ENCODE measurements at places on chromosomes 11 and 22.

DNA sequence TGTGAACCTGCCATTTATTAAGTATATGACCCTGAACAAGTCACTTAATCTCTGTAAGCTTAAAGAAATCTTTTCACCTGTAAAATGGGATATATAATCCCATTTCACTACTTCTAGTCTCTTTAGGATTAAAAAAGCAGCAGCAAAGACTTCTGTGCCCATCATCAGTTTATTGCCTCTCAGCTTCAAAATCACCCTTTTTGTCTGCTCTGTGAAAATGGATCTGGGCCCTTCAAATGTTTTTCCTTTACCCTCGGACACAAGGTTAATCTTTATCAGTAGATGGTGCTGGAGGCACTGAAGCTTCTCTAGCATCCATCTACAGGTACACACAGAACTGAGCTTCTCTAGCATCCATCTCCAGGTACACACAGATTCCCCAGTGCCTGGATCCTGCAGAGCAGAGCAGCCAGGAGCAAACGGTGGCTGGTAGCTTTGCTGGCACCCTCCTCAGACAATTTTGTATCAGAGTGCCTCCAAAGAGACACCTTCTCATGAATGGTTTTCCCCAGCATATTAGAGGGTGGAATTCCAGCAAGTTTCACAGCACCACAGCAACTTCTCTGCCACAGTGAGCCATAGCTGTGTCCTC lies 56.8 kb downstream of the CADM1 start:
- DNase-seq: no peak

DNA sequence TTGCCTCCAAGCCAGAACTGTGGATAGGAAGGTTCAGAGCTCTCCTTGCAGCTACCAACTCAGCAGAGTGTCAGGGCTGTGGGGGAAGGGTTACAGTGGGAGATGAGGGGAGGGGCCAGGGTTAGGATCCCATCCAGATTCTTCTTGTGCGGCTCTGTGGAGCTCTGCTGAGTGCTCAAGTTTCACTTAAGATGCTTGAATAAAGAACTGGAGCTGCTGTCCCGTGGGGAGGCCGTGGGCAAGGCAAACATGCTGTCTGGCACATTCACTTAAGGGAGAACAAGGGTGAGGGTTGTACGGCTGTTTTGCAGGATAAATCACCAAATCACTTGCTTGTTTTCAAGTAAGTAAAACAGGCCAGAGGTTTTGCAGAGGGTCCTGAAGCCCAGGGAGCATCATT lies 197.1 kb downstream of the FAM76B start:
- DNase-seq: no peak

DNA sequence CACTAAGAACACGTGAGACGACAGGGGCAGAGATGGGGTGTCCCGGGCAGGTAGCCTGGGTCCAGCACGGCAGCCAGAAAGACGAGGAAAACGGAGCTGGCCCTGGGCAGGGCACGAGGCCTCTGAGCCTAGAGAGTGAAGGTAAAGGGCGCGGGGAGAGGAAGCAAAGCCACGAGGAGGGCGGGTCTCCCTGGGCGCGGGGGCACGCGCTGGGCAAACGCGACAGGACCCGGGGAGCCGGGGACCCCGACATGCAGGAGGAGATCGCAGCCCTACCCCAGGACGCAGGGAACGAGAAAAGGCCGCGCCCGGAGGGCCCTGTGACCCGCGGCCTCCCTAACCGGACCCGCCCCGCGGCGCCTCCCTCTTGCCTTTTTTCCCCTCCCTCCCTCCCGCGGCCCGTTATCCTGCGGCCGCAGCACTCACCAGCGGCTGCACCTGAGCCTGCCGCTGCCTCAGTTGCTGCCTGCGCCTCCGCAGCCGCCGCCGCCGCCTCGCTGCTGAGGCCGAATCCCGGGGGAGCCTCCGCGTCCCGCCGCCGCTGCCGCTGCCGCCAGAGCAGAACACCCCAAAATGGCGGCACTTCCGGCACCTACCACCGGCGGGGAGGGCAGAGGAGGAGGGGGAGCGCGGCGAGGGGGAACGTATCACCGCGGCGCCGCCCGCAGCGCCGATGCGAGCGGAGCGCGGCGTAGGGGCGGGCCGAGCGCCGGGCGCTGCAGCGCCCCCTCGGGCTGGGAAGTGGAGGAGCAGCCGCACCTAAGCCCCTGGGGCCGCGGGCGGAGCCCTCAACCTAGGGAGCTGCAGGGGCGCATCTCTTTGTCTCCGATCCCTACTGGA lies at the start of gene CELF1:
Gene CELF1 (minus strand): TSS at position 567 of the 840 bp plus-strand sequence. CDS start 53,609 bp downstream, outside the sequence.
- peak; percentile 33 for DNase-seq

DNA sequence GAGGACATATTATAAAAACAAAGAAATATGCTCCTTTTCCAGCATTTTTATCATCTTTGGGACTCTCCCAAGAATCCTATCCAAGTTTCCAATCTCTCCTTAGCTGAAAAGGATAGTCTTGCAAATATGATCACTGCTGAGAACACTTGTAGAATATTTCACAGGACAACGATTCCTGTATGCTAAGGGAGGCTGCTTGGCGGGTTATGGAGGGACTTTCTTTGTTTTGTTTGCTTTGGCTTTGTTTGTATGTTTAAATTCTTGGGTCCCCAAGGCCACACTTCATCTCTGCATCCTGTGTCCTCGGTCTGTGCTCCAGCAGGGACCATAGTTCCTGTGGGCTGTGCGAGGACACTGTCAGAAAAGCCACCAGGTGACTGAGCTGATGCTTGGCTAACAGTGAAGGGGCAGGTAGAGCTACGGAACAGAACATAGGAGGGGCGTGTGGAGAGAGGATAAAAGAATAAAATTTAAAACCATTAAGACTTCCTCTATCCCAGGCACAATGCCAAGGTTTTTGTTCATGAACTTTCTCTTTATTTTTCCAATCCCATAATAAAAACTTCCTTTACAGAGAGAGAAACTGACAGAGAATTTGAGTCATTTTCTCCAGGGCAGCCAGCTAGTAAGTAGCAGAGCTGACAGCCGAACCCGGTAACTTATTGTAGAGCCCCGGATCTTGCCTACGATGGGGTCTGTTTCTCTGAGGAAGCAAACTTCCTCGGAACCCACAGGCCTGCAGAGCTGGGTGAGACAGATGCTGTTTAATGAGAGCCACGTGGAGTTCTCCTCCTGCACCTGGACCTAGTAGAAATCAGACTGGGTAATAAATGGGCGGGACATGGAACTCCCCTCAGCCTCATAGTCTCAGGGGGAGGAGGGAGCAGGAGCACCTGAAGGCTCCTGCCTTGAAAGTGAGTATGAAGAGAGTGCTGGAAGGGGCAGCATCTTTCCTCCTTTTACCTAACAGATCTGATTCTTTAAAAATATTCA lies at the start of gene IZUMO1R:
Gene IZUMO1R (plus strand): TSS at position 615 of the 993 bp plus-strand sequence. CDS start 1,057 bp downstream, outside the sequence.
- no peak for DNase-seq

GRCh38 chr11:67572305-67572704 lies 11.3 kb upstream of the GSTP1 start:
- no peak for DNase-seq

DNA sequence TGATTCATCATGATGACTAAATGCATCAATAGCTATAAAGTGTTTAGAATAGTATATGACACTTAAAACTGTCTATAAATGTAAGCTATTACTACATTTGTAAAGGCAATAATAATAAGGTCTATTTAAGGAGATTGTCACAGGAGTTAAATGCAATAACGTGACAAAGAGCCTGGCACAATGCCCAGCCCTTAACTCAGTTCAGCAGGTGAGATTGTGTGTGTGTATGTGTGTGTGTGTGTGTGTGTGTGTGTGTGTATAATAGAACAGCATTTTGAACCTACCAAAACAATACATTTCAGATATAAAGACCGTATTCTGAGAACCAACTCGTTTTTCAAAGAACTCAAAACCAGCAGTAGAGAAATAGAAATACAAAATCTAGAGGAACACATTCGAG lies 177.5 kb downstream of the MYO18B start:
- DNase-seq: no peak

GRCh38 chr22:28769394-28770085 lies 3.0 kb upstream of the CCDC117 start:
- DNase-seq: no peak

- DNase-seq: no peak
These were observed 16.7 kb upstream of the ELFN2 start for GRCh38 chr22:37443977-37444376.

GRCh38 chr11:95897731-95898130 lies 26.2 kb downstream of the MTMR2 start:
- no peak for DNase-seq

- no peak for DNase-seq
These were observed 354.3 kb downstream of the MIAT start for GRCh38 chr22:27011717-27012116.

DNA sequence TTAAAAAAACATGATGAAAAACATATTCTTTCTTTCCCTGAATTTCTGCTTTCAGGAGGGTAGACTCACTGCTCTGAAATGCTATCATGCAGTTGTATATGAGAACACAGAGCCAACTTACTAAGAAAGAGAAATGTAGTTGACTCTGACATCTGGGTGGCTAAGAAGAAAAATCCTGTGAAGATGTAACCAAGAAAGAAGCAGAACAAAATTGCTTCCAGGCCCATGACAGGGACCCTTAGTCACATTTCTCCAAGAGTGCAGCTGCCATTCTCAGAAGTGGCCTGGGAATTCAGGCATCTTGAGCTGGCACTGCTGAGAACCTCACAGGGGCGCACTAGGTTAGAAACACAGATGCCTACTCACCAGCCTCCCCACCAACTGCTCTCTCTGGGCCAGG lies 73.6 kb downstream of the RPL27A start:
- DNase-seq: no peak

DNA sequence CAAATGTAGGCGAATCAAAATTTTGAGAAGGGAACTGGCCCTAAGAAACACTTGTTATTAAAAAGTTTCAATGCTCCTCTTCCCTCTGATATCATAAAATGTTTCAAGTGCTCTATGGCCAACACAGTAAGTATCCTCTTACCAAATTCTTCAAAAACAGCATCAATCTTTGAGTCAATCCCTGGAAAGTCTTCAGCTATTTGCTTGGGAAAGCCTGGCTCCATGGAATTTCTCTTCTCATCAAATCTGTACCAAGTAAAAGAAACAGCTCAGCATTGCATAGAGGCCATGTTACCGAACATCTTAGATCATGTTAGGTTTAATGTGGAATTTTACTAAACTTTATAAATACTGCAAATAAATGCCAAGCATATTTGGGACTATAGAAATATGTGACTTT lies 6.3 kb downstream of the MMP3 start:
- DNase-seq: no peak

DNA sequence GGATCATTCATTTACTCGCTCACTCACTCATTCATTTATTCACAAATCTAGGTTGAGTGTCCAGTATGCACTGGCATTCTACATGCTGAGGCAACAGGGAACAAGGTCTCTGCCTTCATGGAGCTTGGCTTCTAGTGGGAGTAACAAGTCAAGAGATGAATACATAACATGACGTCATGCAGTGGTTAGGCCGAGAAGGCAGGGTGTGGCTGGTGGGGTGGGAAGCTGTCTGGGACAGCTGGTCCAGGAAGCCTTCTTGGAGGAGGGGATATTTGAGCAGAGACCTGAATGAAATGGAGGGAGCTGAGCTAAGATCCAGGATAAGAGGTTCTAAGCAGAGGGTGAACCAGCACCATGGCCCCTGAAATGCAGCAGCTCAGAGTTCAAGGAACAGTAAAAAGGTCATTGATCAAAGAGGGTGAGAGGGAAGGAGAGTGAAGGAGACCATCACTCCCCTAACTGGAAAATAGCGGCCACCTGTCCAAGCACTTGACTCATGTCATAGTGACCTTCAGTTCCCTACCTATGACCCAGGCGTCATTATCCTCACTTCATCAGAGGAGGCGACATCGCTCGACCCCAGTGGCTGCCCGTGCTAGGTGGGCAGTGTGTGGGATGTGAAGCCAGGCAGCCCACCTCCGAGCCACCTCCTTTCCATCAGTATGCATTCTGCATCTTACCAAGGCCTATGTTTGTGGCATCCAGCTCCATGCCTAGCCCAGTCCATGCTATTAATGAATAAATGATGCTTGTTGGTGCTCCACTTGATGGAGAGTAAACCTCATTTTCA lies 105.0 kb downstream of the TSPAN18 start:
- no peak for DNase-seq

- DNase-seq: no peak
These were observed 184.0 kb downstream of the TBC1D22A start for GRCh38 chr22:46946383-46946962.

DNA sequence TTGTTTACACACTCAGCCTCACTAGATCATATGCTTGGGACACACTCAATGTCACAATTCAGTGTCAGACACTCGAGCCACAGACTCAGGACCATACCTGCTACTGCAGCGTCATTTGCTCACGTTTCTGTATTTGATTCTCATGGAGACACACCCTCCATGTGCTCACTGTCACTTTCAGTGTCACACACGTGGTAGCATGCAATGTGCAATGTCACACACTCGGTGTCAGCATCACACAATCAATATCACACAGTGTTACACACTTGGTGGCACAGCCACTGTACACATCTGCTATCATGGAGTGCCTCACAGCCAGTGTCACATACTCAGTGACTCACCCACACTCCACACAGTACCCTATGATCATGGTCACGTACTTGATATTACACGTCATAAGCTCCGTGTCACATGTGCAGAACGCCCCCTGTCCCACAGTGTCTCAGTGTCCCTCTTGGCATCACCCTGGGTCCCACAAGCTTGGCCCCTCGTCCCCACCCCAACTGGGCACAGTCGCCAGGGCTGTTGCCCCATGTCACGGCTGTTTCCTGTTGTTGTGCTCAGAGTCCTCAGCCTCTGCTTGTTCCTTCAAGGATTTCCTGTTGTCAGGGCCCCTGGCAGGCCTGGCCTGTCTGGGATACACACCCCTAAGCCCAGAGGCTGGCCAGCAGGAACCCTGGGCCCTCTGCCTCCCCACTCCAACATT lies 49.6 kb downstream of the PDE2A start:
- no peak for DNase-seq

DNA sequence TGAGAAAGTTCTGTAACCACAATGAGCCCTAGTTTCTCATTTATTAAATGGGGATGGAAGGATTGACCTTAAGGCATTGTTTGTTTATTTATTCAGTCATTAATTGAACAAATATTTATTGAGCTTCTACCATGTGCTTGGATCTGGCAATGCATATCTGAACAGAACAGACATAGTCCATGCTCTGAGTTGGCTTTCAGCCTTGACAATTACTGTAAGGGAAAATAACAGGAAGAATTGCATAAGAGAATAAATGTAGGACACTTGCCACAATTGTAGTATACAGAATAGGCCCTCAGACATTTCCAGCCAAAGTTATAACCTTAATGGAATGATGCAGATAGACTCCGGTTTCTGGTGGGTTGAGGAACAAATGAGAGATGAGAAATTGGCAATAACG lies 160.5 kb upstream of the TTC12 start:
- DNase-seq: no peak

DNA sequence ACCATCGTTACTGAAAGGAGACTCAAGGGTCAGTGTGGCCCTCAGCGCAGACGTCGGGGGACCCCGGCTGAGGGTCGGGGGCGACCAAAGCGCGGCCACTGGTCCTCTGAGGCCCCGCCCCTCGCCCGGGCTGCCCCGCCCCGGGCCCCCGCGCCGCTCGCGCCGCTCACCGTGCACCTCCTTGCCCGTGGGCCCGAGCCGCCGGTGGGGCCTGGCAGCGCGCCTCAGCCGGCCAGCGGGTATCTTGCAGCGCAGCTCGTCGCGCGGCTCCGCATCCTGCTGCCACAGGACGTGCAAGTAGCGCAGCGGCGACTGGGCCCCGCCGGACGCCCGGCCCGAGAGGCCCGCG lies 419 bp downstream of the ANKRD54 start:
- no peak for DNase-seq

GRCh38 chr11:20351751-20352262 lies 11.7 kb upstream of the HTATIP2 start:
- DNase-seq: no peak
